ENCODE measurements at places on chromosomes 2 and 18.

GRCh38 chr2:136207665-136208064 is 89.7 kb upstream of the CXCR4 start:
- no peak for DNase-seq

DNA sequence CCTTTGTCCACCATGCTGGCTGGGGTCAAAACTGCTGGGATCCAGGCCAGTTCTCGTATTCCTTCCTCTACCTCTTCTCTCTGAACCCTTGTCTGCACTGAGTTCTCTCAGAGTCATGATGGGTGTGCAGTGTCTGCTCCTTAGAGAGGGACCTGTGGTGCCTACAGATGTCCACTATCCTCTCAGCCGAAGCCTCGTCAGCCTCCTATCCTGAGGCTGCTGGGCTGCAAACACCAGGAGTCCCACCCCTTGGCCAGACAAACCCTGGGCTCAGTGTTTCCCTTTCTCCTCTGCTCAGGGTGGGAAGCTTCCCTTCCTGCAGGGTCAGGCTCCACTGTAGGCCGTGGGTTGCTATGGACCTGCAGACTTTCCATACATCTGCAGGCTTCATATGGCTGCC is 2.3 kb downstream of the INPP5D start:
- no peak for DNase-seq

- no peak for DNase-seq
Measured at GRCh38 chr2:43136876-43137275, 89.5 kb downstream of the ZFP36L2 start.

- no peak for DNase-seq
Measured at GRCh38 chr2:88696611-88697010, 5.1 kb downstream of the RPIA start.

GRCh38 chr2:158207354-158207753 is 105.7 kb downstream of the UPP2 start:
- DNase-seq, result no peak

- no peak for DNase-seq
Measured at GRCh38 chr2:85707304-85707703, 13.1 kb downstream of the GNLY start.

DNA sequence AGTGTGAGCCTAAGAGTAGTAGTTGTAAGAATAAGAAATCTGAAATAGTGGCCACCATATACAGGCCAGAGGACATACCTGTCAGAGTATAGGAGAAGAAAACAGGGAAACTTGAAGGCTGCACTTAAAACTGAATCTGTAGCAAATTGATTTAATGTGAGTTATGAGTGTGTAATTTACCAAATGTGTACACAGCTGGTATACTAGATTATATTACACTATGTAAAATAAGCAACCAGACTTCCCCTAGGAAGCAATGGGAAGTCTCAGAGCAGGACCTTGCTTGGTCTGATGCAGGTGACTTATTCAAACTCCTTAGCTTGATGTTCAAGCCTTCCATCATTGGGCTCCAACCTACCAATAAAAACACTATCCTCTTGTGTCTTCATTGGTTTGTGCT is 17.3 kb upstream of the EPC2 start:
- no peak for DNase-seq

DNA sequence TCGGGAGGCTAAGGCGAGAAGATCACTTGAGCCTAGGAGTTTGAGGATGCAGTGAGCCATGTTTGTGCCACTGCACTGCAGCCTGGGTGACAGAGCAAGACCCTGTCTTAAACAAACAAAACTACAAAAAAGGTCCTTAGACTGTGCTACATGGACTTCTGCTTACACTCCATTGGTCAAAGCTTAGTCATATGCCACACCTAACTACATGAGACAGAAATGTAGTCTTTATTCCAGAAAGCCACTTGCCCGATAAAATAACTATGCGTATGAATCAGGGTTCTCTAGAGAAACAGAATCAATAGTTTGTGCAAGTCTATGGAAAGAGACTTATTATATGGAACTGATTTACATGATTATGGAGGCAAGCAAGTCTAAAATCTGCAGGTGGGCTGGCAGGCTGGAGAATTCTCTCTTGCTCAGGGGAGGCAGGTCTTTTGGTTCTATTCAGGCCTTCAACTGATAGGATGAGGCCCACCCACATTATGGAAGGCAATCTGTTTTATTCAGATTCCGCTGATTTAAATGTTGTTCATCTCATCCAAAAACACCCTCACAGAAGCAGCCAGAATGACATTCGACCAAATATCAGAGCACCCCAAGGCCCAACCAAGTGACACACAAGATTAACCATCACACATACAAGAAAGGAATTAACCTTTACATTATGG is 114.4 kb upstream of the SIX2 start:
- DNase-seq, result no peak

DNA sequence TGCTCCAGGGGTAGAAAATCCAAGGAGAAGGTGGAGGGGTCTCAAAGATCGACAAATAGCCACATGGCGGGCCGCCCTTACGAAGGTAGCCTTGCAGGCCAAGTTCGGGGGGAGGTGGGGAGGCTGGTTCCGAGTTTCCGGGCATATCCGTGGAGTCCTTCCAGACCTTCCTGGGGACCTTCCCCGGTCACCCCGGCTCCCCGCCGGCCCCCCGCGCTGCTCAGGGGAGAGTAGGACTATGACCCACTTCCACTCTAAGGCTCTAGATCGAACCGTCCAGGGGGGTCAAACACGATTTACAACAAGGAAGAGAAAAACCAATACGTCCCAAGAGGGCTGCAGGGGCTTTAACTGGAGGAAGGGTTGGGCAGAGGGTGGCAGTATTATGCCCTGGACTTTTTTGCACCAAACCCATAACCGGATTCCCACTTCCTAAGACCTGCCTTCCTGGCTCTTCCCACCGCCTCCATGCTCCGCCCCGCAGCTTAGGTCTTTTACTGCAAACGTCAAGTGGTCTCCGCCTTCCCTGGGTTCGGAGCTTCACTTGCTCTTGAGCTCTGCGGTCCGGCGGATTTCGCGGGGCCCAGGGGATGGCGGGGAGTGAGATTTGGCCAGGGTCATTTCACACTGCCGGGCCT is 779 bp upstream of the LYPD6 start:
- no peak for DNase-seq

GRCh38 chr18:332007-332406 is 64.2 kb upstream of the THOC1 start:
- DNase-seq, result no peak

DNA sequence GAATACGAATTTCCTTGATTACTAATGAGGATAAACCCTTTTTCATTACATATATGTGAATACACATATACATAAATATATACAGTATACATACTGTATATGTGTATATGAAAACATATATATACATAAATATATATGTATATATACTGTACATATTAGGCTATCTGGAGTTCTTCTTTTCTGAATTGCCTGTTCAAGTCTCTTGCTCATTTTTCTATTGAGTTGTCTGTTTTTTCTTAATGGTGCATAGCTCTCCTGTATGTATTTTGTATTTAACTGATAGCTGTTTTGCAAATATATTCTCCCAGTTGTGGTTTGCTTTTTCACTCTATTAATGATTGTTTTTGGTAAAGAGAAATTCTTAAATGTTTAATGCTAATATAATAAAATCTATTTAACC is 8.9 kb upstream of the GCFC2 start:
- DNase-seq, result no peak

- DNase-seq, result no peak
Measured at GRCh38 chr2:139825726-139826125, 1045.5 kb upstream of the NXPH2 start.

GRCh38 chr2:227388537-227389011 is 825 bp upstream of the SCYGR1 start:
- DNase-seq, result no peak

DNA sequence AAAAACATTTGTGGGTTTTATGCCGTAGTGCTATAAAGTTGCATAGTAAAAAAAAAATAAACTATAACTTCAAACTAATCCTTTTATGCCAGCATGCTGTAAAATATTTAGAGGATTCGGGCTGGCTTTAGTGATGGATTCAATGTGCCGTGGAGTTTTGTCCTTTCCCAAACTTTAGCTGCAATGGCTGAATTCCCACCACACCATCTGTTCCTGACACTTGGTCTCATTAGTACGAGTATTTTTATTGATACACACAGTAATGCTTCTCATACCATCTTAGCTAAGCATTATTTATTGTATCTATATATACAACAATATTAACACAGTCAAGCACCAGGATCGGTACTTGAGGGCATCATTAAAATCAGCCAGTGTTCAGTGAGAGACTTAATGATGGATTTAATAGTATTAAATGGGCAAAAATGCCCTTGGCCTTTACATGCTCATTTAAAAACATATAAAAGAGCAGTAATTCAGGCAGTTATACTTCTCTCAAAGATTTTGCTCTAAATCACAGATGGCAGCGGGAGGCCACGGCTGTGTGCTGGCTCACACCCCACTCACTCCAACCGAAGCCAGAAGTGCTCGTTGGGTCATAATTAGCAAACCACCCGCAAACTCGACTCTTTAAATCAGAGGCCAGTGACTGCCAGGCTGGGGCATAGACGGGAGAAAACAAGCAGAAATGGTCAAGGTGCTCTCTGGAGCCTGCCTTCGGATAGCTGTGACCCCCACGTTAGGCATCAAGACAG is 297.0 kb upstream of the REV1 start:
- no peak for DNase-seq

DNA sequence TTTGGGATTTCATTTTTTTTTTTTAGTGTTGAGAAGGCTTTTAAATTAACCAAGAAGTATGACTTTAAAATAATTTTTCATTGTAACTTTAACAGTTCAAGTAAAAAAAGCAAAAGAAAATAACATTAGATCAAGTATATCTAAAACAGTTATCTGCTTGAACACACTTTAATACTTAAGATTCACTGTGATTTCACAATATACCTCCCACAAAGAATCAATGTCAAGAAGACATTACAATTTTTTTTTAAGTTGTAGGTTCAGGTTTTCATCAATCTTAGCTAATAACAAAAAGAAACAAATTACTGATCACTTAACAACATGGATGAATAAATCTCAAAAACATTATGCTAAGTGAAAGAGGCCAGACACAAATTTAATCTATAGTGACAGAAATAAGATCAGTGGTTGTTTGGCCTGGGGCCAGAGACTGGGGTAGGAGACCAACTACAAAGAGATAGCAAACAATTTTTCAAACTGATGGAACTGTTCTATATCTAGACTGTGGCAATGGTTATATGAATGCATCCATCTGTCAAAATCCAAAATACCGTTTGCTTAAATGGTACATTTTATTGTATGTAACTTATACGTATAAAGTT is 74.8 kb upstream of the FRZB start:
- no peak for DNase-seq

DNA sequence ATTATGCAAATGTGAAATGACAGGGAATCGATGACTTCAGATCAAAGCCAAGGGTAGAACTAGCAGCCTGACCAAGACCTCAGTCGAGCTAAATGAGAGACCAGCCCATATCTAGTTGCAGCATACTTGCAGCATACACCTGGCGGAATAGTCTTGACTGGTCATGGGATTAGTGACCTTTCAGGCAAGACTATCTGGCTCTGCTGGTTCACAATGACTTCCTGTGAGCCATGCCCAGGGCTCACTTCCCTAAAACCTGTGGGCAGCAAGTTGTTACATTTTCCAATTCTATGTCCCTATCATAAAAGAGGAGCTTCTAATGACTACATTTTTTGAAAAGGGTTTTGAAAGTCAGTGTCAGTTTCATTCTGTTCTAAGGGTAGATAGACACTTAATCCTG is 1624.9 kb upstream of the CELF4 start:
- DNase-seq, result no peak

GRCh38 chr2:234308813-234309195 is 188.1 kb downstream of the ARL4C start:
- peak; percentile 61 for DNase-seq

DNA sequence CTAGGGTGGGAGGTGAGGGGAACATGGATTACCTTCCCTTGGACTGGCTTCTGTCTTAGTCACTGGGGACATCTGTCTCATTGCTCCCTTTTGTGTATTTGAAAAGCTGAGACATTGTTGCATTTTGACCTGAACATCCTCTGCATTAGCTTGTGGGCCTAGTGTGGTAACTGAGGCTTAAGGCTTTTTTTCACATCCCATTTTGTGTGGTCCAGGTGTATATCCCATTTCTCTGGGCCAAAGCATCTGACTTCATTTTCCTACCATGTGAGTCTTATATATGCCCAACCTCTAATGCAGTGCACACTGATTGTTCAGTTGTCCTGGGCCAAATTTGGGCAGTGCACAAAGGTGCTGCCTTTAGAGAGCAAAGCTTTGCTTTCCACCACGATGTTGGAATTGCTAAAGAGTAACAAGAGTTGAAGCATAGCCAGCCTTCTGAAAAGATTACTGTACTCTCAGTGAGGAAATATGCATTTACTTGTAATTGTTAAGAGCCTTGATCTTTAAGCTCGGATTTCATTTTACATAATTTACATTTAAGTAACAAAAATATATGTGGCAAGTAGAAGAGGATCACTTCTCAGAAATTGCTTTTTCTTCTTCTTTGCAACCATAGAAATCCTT is 13.3 kb downstream of the PRKCE start:
- no peak for DNase-seq

GRCh38 chr2:58110765-58111164 is 64.2 kb downstream of the VRK2 start:
- no peak for DNase-seq

- no peak for DNase-seq
Measured at GRCh38 chr18:8626414-8627106, 17.3 kb downstream of the RAB12 start.

GRCh38 chr18:36389811-36390581 is 92.5 kb downstream of the FHOD3 start:
- DNase-seq, result no peak

DNA sequence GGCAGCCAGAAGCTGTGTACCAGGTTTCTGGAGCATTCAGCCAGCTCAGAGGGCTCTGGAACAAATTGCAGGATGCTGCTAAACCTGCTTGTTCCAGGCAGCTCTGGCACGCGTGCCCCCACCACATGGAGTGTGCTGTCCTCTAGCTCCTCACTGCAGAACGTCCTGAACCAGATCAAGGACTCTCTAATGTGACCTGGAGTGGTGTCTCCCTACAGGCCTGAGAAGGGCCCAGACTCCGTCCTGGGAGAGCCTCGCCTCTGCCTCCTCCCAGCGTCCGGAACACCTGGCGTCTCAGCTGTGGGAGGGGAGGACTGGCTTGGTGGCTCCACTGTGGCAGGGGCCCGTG is 115.6 kb upstream of the GPC1 start:
- DNase-seq, result no peak

DNA sequence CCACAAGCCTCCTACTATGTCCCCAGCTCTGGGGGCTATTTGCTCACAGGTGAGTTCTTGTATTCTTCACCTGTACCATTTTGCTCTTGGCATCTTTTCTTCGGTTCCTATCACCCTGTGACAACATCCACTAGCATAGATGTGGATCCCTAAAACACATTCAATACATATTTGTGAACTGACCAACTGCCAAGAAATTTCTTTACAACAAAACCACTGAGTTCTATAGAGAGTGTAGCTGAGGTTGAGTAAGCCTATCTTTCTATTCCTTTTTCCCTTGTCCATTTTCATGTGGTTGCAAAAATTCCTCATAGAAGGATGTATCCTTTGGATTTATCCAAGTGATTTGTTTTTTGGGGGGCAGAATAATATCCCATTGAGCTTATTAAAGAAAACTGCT is 192.7 kb upstream of the ITGA4 start:
- no peak for DNase-seq

- no peak for DNase-seq
Measured at GRCh38 chr2:187393211-187393610, 54.8 kb downstream of the CALCRL start.
